ENCODE measurements at places on chromosomes 1 and 21. TPM values are rescaled to one million over a fixed set of nuclear protein-coding genes. Genes with fewer than 3 reads are reported as not detected.

BOLA1 gene
- 26.3 TPM for total RNA-seq

PRKCZ gene
- total RNA-seq: 10.3 TPM

UMODL1 gene
- not detected for total RNA-seq

GIPC2 gene
- total RNA-seq: not detected

LCA5L gene
- 2.2 TPM for total RNA-seq

Data from A549 treated with ZK216348 at 1 μM for 4 hours (cell line).